ENCODE measurements at places on chromosomes 16 and 17.

- no peak for DNase-seq
Measured at GRCh38 chr16:20946015-20946629, 45.6 kb downstream of the LYRM1 start.

DNA sequence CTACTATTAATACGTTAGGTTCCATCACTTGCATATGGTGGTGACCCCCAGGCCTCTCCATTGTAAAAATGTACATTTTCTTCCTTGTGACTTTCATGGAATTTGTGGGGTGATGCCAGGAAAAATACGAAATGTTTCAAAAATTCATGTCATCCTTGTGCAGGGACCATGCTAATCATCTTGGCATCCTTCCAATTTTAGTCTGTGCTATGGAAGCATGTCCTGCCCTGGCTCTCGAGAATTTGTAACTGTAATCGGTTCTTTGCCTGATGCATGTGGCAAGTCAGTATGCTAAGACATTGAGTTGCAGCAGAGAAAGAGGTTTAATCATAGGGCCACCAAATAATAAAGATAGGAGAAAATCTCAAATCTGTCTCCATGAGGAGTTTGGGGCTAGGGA is 14.3 kb upstream of the GINS3 start:
- no peak for DNase-seq

- DNase-seq = no peak
Measured at GRCh38 chr16:23521037-23521743, 10.9 kb upstream of the GGA2 start.

GRCh38 chr17:37292429-37293139 is 83.2 kb upstream of the C17orf78 start:
- no peak for DNase-seq

- no peak for DNase-seq
Measured at GRCh38 chr16:66574081-66574480, 5.2 kb upstream of the CMTM2 start.

DNA sequence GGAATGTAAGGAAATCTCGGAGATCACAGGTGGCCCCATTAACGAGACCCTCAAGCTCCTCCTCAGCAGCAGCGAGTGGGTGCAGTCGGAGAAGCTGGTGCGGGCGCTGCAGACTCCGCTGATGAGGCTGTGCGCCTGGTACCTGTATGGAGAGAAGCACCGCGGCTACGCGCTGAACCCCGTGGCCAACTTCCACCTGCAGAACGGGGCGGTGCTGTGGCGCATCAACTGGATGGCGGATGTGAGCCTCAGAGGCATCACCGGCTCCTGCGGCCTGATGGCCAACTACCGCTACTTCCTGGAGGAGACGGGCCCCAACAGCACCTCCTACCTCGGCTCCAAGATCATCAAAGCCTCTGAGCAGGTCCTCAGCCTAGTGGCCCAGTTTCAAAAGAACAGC is 16.2 kb downstream of the MLYCD start:
- DNase-seq = no peak
